Esophagus mucosa (tissue), 1 donor: ENCODE measurements at places on chromosomes 3 and 15. TPM values are rescaled to one million over a fixed set of nuclear protein-coding genes. Genes with fewer than 3 reads are reported as not detected.

Gene FGF7
- total RNA-seq, result 2.0 TPM

Gene RGMA
- 40.5 TPM for total RNA-seq

Gene LAMB2
- total RNA-seq, result 69.7 TPM

Gene GXYLT2
- total RNA-seq, result 2.2 TPM

Gene LTF
- 108 TPM for total RNA-seq

Gene AADAC
- 0.44 TPM for total RNA-seq

Gene GOLGA8R
- total RNA-seq, result 1.8 TPM

Gene IL17RE
- 12.9 TPM for total RNA-seq

Gene MESP2
- 0.40 TPM for total RNA-seq

Gene CADM2
- total RNA-seq, result not detected

Gene SCN5A
- not detected for total RNA-seq

Gene ANKUB1
- not detected for total RNA-seq

Gene STRA6
- total RNA-seq, result 1.5 TPM

Gene ARHGAP31
- total RNA-seq, result 4.3 TPM

Gene GOLGA8O
- total RNA-seq, result 1.4 TPM

Gene PLA2G4D
- 1.5 TPM for total RNA-seq

Gene RLBP1
- not detected for total RNA-seq

Gene TM4SF18
- total RNA-seq, result 0.76 TPM

Gene PARP15
- 0.56 TPM for total RNA-seq

Gene BCL6
- total RNA-seq, result 40.1 TPM

Gene TMEM212
- not detected for total RNA-seq

Gene MAP6D1
- total RNA-seq, result 2.0 TPM

Gene CP
- 4.5 TPM for total RNA-seq

Gene TMCO5A
- total RNA-seq, result not detected

Gene C3orf22
- not detected for total RNA-seq

Gene CHRD
- total RNA-seq, result 0.84 TPM

Gene RYR3
- 0.72 TPM for total RNA-seq

Gene IVD
- total RNA-seq, result 14.7 TPM

Gene PXYLP1
- total RNA-seq, result 1.5 TPM

Gene PTX3
- 0.16 TPM for total RNA-seq

Gene DPPA4
- total RNA-seq, result not detected

Gene BFSP2
- total RNA-seq, result not detected

Gene TIMP4
- total RNA-seq, result 1.2 TPM

Gene GLCE
- total RNA-seq, result 16.0 TPM

Gene NUP210
- 14.9 TPM for total RNA-seq

Gene MCCC1
- total RNA-seq, result 29.0 TPM

Gene POLR2H
- total RNA-seq, result 46.0 TPM

Gene ISLR
- total RNA-seq, result 2.2 TPM

Gene GRAMD1C
- 5.0 TPM for total RNA-seq

Gene WDR72
- total RNA-seq, result 0.76 TPM

Gene WNT5A
- 17.7 TPM for total RNA-seq

Gene KLHL40
- total RNA-seq, result not detected

Gene KCNMB3
- 0.68 TPM for total RNA-seq

Gene SRGAP3
- 5.2 TPM for total RNA-seq

Gene ERC2
- 0.48 TPM for total RNA-seq

Gene PROK2
- total RNA-seq, result not detected

Gene CADPS
- 0.08 TPM for total RNA-seq

Gene SGO1
- total RNA-seq, result 5.4 TPM

Gene DNAH1
- 1.6 TPM for total RNA-seq

Gene RTP3
- total RNA-seq, result not detected

Gene AMT
- 0.88 TPM for total RNA-seq

Gene GOLGA6B
- total RNA-seq, result not detected

Gene COL6A5
- 0.16 TPM for total RNA-seq

Gene RAD51
- 8.2 TPM for total RNA-seq

Gene CLDN16
- 0.76 TPM for total RNA-seq

Gene CLRN1
- total RNA-seq, result not detected

Gene CLDN11
- total RNA-seq, result 1.2 TPM

Gene VEPH1
- total RNA-seq, result 0.40 TPM

Gene DIS3L
- total RNA-seq, result 13.7 TPM

Gene PAQR5
- 13.6 TPM for total RNA-seq
